ENCODE measurements at places on chromosomes 1 and 21.

DNA sequence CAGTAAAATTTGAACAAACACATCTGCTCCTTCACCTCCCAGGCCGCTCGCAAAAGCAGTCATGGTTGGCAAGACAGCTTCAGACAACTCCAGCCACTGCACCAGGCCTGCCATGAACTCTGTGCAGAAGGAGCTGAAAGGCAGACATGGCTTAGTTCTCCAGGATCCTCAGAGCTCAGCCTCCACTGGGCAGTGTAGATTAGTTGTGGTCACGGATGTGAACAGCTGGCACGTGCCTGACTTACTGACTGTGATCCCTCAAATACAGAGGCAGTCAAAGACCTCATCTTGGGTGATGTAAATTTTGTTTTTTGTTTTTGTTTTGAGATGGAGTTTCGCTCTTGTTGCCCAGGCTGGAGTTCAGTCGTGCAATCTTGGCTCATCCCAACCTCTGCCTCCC lies 28.4 kb downstream of the TMCO4 start:
- DNase-seq, result no peak

DNA sequence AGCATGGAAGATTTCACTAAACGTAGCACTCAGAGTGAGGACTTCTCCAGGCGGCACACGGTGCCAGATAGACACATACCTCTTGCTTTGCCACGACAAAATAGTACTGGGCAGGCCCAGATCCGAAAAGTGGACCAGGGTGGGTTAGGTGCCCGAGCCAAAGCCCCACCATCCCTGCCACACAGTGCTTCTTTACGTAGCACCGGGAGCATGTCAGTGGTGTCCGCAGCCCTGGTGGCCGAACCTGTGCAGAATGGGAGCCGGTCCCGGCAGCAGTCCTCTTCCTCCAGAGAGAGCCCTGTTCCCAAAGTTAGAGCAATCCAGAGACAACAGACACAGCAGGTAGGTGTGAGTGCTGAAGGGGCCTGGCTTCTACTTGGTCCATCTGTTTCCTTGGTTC lies 38.6 kb downstream of the CLEC20A start:
- DNase-seq, result no peak

- no peak for DNase-seq
These were observed 602.2 kb upstream of the ADAMTS5 start for GRCh38 chr21:27569091-27569490.

DNA sequence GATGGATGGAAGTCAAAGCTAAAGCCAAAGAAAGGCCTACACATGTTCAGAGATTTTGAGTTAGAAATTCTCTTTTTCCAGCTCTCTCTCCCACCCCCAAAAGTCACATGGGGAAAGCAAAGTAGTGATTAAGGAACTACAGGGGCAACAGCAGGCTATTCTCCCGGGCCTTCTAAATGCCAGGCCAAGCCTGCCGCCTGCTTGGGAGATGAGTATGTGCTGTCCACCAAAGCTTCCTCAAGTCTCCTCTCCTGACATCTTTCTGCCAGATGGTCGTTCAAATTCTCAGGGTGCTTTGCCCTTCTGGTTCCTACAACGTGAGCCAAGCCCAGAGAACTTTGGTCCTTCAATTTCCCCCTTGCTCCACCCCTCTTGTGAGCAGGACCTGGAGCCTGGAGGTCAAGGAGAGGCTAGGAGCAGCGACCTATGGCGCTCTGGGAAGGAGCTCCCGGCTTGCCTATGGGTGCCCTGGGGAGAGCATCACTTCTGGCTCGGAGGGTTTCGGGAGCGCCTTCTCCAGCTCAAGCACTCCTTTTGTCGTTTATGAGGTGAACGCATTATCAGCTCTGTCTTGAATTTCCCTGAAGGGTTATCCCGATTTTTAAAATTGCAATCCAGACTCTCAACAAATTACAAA lies 4.4 kb upstream of the PRRX1 start:
- DNase-seq, result no peak

DNA sequence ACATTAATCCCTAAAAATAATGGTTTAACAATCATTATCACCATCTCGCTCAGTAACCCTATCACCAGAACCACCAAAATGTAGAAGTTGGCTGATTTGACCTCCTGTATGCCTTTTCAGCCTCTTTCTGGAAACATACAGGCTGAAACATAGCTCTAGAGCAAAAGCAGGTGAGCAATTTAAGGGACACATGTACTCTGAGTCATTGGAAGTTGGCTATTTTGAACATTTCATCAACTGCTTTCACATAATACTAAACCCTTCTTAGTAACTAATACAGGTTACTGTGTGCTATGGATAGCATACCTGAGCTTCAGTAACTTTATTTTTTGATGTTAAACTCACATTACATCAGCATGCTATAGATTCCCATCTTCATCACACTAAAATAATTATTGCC lies 19.8 kb upstream of the DDAH1 start:
- no peak for DNase-seq

- no peak for DNase-seq
These were observed 68.5 kb downstream of the RGS2 start for GRCh38 chr1:192877283-192877886.

Measured in CD4-positive, alpha-beta T cell treated with Interferon gamma for 1 hour (primary cell).